ENCODE measurements at places on chromosomes 12 and 14. TPM values are rescaled to one million over a fixed set of nuclear protein-coding genes. Genes with fewer than 3 reads are reported as not detected.
A peak's percentile ranks its signal among the peaks of the same experiment; 100 is the strongest.

VRTN gene
- total RNA-seq = not detected

TPH2 gene
- not detected for total RNA-seq

SERPINA3 gene
- not detected for total RNA-seq

KRT5 gene
- not detected for total RNA-seq

GPRC5D gene
- total RNA-seq = not detected

B4GALNT3 gene
- not detected for total RNA-seq

MAP1LC3B2 gene
- total RNA-seq = 3.3 TPM

CTSG gene
- not detected for total RNA-seq

ASB2 gene
- total RNA-seq = not detected

KRT75 gene
- total RNA-seq = not detected

OLR1 gene
- 51.6 TPM for total RNA-seq

DNA sequence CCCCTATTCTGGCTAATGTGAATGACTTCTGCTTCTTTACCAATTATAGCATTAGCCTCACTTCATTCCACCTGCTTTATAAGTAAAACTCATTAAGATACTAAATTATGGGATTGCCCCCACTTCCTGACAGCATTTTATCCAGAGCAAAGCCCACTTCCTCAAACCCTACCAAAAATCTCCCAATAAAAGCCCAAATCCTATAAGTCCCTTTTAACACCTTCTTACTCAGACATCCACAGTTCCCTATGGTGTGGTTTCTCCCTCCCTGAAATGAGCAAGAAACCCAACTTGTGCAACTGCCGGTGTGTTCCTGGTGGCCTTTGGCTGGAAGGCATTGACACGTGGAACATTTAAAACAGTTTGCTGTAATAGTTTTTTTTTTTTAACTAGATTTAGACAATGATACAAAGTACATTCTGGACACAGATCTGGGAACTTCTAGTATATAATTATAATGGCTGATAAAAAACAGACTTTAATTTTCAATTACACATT lies 53.1 kb downstream of the BRMS1L start:
- no peaks in the 10 kb centered on the region for H3K27me3 ChIP-seq
- peak overlapping the region; percentile 70 for H3K27ac ChIP-seq
- H3K36me3 ChIP-seq = no peaks in the 10 kb centered on the region
- H3K4me3 ChIP-seq = peak overlapping the region; percentile 64
- DNase-seq = peak; percentile 10
- H3K4me1 ChIP-seq = peaks cover 27% of the 10 kb centered on the region

DNA sequence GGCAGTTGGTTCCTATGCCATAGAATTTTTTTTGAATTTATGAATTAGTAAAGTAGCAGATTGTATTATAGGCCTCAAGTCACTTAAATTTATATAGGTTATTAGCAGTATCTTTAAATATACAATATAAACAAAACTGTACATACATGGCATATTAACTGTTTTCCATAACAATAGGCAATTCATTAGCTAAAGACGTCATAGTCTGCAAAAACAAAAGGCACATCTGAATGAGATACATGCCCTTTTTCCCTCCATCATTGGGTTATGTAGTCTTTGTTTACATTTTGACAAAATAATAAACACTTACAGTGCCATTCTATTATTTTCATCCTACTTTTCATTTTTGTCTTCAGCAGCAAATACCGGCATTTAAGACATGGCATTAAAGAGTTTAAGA lies 1.1 kb upstream of the VCPKMT start:
- H3K36me3 ChIP-seq = peaks cover 16% of the 10 kb centered on the region
- DNase-seq = no peak
- H3K27me3 ChIP-seq = peaks cover 6% of the 10 kb centered on the region
- H3K4me3 ChIP-seq = no peak overlapping the region

- H3K27ac ChIP-seq = no peak overlapping the region
- no peaks in the 10 kb centered on the region for H3K4me1 ChIP-seq
Observed at GRCh38 chr12:7411343-7411742, 32.6 kb downstream of the CD163L1 start.

DNA sequence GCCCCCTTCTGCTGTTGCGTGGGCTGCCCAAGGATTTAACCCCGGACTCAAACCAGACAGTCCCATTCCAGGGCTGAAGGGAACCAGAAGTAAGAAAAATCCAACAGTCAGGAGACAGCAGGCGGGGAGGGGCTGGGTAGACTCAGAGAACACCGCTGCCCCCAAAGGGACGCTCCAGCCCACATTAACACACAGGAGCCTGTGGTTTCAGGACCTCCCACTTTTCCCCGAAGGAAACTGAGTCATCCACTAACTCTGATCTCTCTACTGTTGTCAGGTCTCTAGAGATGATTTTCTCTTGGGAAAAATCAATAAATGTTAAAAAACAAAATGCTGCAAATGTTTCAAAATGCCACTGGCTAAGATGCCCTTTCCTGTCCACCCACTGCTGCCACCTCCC lies 41.6 kb downstream of the FBXO21 start:
- no peaks in the 10 kb centered on the region for H3K27me3 ChIP-seq
- H3K4me1 ChIP-seq = peaks cover 5% of the 10 kb centered on the region
- H3K36me3 ChIP-seq = peaks cover 17% of the 10 kb centered on the region
- H3K27ac ChIP-seq = no peak overlapping the region
- H3K4me3 ChIP-seq = no peak overlapping the region

- no peak for DNase-seq
- no peak overlapping the region for H3K4me3 ChIP-seq
- no peak overlapping the region for H3K27ac ChIP-seq
- H3K36me3 ChIP-seq = peaks cover 28% of the 10 kb centered on the region
- H3K27me3 ChIP-seq = no peaks in the 10 kb centered on the region
- peaks cover 15% of the 10 kb centered on the region for H3K4me1 ChIP-seq
Observed at GRCh38 chr12:104090685-104091084, 26.4 kb downstream of the HCFC2 start.

DNA sequence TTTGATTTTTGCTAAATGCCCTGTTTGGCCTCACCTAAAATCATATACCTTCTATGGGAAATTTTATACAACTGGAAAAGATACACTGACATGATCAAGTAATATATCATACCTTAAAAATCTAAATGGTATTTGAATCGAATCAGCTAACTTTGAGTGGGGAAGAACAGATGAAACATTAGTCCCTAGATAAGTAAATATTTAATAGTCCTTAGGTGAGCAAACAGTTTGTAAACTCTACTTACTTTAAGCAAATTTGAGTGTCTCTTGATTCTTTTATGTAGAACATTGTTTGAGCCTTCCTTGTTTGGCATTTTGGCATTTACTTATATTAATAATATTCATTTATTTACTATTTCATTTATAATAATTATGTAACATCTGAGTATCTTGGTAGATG lies 195.7 kb upstream of the GARIN2 start:
- DNase-seq = no peak
- H3K27me3 ChIP-seq = peaks cover 4% of the 10 kb centered on the region
- H3K36me3 ChIP-seq = no peaks in the 10 kb centered on the region
- H3K27ac ChIP-seq = no peak overlapping the region
- no peaks in the 10 kb centered on the region for H3K4me1 ChIP-seq

DNA sequence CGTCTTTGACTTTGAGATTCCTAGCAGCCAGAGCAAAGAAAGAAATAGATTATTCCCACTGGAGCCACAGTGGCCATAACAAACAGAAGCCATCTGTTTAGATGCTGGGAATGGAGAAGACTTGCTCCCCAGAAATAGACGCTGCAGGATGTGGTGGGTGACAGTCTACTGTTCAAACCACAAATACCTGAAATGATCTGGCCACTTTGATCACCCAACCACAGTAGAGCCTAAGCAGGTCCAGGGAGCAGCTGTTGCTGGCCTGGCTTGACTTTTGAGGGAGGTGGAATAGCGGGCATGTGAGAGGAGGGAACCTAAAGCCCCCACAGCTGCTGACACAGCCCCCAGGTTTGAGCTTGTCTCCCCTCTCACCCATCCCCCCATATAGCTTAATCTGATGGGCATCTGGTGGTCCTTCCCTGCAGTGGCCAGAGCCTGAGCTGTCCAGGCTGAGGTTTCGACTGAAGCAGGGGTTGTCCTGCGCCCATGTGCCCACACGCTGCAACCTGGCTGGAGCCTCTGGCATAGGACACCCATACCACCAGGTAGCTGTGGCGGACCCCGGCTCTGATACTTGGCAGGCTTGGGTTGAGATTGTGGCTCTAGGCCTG lies 38.7 kb downstream of the SH2B3 start:
- peak overlapping the region; percentile 81 for H3K27ac ChIP-seq
- DNase-seq = no peak
- H3K36me3 ChIP-seq = peaks cover 45% of the 10 kb centered on the region

- peaks cover 48% of the 10 kb centered on the region for H3K36me3 ChIP-seq
- DNase-seq = no peak
- H3K4me1 ChIP-seq = peaks cover 23% of the 10 kb centered on the region
- H3K27me3 ChIP-seq = peaks cover 6% of the 10 kb centered on the region
- H3K27ac ChIP-seq = no peak overlapping the region
Observed at GRCh38 chr14:102984336-102985102, 62.1 kb downstream of the AMN start.

DNA sequence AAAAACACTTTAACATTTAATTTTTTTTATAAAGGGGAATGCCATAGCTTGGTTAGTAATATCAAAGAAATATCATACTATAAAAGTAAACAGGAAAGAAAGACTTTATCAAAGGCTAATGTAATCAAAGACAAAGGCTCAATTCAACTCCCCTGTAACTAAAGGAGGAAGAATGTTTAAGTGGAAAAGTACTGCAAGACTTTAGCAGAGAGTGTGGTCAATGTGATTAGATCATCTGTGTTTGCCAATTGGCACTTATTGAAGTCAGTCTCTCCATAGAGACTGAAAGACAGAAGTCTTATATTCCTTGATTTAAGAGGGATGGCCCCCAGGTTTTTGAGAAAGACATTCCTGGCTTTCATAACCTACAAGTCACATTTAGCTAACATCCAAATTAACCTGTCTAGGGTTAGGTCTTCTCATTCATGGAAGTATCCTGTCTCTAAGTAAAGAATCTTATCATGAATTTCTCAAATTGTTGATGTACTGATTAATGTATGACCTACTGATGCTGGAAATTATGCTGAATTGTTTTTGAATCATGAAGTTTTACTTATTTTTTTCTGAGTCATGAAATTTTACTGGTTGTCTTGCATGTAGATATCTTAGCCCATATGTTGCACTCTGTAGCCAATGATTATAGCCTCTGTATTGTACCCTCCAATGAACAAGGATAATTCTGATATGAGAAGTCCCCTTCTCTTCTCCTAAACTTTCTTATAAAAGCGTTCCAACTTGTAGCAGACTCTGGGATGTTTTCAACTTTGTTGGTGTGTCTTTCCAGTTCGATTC lies 65.4 kb downstream of the ATXN7L3B start:
- H3K4me1 ChIP-seq = no peaks in the 10 kb centered on the region
- no peak overlapping the region for H3K27ac ChIP-seq
- H3K27me3 ChIP-seq = no peaks in the 10 kb centered on the region

- H3K4me3 ChIP-seq = no peak overlapping the region
- no peak overlapping the region for H3K27ac ChIP-seq
- peaks cover under 1% of the 10 kb centered on the region for H3K4me1 ChIP-seq
- DNase-seq = no peak
- H3K27me3 ChIP-seq = no peaks in the 10 kb centered on the region
- H3K36me3 ChIP-seq = peaks cover 5% of the 10 kb centered on the region
Observed at GRCh38 chr12:83010169-83010804, 323.6 kb downstream of the TMTC2 start.

DNA sequence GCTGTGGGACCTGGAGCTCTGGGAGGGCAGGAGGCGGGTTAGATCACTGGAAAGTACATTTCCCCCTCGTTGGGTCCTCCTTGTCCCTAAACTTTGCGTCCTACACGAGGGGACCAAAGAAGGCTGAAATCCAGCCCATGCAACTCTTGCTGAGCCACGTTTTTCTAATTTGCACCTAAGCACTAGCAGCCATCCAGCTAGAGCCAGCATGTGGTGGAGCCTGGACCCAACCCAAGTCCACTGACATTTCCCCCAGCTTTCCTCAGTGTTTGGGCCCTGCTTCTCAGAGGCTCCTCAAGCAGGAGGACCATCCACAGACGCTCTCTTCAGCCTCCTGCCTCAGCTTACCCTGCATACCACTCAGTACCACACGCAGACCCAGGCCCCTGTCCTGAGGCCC lies 49.7 kb downstream of the TSPAN11 start:
- no peaks in the 10 kb centered on the region for H3K36me3 ChIP-seq
- no peak for DNase-seq
- peaks cover 49% of the 10 kb centered on the region for H3K27me3 ChIP-seq
- H3K27ac ChIP-seq = no peak overlapping the region

GRCh38 chr12:121577443-121578180 lies 3.2 kb downstream of the KDM2B start:
- peaks cover 51% of the 10 kb centered on the region for H3K4me1 ChIP-seq
- peak overlapping the region; percentile 85 for H3K4me3 ChIP-seq
- DNase-seq = no peak
- peak overlapping the region; percentile 99 for H3K27ac ChIP-seq

- H3K27ac ChIP-seq = no peak overlapping the region
- no peak for DNase-seq
- H3K27me3 ChIP-seq = peaks cover 14% of the 10 kb centered on the region
Observed at GRCh38 chr12:120628919-120629318, 11.5 kb upstream of the CABP1 start.

DNA sequence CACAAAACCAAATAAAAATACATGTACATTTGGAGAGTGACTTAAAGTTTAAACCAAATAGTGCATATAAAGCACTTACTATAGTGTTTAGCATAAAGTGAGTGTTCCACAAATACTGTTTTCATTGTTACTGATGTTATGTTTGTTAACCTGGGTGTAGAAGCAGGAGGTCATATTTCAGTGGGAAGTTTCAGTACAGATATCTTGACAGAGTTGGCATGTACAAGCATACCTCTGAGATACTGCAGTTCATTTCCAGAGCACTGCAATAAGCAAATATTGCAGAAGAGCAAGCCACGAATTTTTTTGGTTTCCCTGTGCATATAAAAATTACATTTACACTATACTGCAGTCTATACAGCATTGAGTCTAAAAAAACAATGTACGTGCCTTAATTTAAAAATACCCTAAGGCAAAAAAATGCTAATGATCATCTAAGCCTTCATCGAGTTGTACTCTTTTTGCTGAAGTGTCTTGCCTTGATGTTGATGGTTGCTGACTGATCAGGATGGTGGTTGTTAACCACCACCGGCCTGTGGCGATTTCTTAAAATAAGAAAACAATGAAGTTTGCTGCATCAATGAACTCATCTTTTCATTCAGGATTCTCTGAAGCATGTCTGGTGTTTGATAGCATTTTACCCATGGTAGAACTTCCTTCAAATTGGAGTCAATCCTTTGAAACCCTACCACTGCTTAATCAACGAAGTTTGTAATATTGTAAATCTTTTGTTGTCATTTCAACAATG lies 361.1 kb upstream of the RPL10L start:
- no peaks in the 10 kb centered on the region for H3K27me3 ChIP-seq
- H3K27ac ChIP-seq = no peak overlapping the region
- H3K36me3 ChIP-seq = 0 out of 2 replicates have a peak, but pooled peaks cover 6% of the 10 kb centered on the region
- DNase-seq = no peak
- no peaks in the 10 kb centered on the region for H3K4me1 ChIP-seq

DNA sequence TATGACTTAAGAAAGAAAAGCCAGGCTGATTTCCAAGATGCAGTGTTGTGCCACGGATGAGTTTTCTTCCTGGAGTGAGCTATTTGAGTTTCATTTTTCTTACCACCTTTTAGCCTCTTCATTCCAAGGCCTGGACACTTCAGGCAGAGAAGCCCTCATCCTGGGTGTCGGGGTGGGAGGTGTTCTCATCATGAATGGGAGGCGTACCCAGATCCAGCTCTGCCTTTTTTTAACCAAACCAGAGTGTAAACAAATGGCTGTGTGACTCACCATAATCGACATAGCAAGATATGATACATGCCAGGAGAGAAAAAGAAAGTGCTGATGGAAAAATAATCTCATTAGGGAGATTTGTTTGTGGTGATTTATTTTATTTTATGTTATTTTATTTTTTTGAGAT lies 79.9 kb downstream of the ARF6 start:
- peak overlapping the region; percentile 85 for H3K4me3 ChIP-seq
- peaks cover 4% of the 10 kb centered on the region for H3K27me3 ChIP-seq
- peak; percentile 88 for DNase-seq
- H3K36me3 ChIP-seq = no peaks in the 10 kb centered on the region
